ENCODE measurements at places on chromosomes 4 and X.

DNA sequence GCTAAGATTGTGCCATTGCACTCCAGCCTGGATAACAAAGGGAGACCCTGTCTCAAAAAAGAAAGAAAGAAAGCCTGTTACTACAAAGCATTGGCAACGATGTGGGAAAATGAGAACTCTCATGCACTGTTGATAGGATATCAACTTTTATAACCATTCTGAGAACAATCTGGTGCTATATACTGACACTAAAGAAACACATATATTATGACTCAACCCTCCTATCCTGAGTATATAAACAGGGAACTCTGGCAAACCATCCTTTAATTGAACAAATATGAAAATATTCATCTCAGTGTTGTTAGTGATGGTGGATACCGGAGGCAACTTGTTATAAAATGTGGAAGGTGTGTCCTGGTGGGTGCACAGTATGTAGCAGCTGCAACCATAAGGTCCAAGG, 53.0 kb upstream of the SOD3 start:
- DNase-seq: no peak

- DNase-seq: no peak
Measured at GRCh38 chrX:63934791-63935190, 149.8 kb upstream of the ARHGEF9 start.

DNA sequence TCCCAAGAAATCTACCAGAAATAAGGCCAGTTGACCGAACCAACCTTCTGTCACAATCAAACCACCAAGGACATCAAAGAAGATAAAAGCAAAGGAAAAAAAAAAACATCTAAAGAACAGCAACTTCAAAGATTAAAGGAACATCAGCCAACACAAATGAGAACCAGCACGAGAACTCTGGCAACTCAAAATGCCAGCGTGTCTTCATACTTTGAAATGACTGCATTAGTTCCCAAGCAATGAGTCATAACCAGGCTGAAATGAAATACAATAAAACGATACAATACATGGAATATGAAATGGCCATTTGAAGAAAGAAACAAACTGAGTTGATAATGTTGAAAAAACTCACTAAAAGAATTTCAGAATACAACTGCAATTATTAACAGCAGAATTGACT, 611.6 kb upstream of the GRIA3 start:
- DNase-seq: no peak

DNA sequence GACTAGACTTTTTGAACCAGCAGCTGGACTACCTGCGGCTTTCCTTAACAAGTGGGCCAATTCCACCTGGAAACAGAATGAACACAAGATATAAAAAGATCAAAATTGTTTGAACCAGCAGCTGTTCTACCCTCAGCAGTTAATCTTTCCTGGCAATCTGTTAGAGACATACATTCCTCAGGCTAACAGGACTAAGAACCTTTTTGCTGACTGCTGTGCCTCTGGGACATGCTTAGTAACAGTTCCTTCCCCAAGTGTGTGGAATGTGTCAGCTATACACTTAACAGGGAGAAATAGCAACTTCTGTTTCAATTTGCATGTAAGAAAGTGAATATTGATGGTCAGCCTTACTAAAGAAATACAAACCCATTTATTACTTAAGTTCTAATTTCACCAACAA, 554.4 kb downstream of the ARAP2 start:
- no peak for DNase-seq

GRCh38 chr4:15144249-15144966, 142.1 kb downstream of the CPEB2 start:
- DNase-seq: no peak

DNA sequence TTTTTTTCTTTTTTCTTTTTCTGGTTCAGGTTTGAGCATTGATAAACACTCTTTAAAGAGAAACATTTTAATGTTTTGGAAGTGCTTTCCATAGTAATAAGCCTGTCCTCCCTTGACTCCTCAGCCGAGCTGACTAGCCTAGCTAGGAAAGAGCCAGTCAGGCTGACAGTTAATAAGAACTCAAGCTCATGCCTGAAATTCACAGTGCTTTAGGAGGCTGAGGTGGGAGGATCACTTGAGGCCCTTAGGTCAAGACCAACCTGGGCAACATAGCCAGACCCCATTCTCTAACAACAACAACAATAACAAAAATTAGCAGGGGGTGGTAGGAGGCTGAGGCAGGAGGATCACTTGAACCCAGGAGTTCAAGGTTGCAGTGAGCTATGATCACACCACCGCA, 53.4 kb upstream of the ZCCHC13 start:
- DNase-seq: no peak

GRCh38 chr4:148289740-148290139, 152.5 kb downstream of the NR3C2 start:
- no peak for DNase-seq

DNA sequence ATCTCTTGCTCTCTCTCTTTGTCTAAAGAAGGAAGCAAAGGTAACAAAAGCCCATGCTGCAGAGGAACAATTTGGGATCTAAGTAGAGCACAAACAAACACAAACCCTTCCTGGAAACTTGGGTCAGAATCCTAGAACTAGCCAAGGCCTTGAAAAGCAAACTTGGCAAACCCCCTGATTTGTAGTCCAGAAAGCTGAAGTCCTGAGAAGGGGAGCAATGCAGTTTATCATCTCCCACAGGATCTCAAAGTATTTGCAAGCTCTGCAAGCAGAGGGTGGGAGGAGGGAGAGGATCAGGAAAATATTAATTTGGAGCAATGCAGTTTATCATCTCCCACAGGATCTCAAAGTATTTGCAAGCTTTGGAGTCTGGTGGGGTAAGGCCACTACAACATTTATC, 379.5 kb upstream of the FGF13 start:
- no peak for DNase-seq

DNA sequence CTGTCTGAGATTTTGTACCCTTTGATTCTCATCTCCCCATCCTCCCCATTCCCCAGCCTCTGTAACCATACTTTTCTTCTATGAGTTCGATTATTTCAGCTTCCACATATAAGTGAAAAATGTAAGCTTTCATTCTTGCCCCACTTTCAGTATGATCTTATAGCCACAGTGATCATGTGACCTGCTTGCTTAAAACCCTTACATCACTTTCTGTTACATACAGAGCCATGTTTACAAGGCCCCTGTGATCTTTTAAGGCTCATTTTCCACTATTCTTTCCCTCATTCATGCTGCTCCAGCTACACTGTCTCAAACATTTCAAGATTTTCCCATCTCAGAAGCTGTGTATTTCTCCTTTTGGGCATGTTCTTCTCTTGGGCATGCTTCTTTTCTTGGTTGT, 147.7 kb downstream of the DCK start:
- DNase-seq: no peak

DNA sequence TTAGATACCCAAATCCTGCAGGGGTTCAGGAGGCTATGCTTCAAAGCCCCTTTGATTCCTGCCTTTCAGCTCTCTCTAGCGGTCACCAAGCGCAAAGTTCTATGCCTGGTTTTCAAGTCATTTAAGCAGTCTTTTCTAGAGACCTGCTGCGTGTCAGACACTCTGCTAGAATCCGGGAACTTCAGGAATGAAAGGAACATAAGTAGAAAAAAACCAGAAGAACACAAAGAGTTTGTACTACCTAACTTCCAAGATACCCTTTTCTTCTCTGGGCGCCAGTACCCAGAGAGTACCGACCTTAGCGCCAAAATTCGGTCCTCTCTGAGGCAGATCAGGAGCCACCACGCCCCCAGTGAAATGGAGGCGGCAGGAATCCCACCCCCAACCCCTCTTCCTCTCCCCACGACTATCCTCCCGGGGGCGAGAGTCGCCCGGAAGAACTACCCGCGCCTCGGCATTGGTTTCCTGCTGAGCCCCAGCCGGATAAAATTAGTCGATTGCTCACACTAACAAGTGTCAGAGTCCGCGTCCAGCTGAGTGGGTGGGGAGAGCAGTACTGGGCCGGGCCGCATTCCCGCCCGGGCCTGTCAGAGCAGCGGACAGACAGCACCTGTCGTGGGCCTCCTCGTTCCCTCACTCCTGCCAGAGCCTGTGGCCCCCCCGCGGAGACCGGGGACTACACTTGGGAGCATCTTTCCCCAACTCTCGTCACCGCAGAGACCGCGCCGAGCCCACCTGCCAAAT, 78.8 kb downstream of the RLIM start:
- DNase-seq: peak; percentile 42

DNA sequence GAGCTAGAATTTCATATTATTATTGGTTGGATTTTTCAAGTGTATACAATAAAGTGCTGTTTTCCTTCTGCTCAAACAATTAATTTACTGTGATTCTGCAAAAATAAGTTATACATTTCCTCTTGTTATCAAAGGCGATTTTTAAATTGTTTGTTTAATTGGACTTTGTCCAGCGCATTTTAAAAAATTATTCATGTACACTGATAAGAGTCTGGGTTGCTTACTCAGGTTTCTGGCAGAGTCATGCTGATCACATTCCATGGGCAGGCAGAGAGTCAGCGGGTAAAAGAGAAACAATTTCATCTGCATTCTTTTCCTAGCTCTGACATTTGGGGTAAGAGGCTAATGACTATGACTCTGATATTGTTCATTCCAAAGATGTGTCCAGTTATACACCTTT, 8.9 kb downstream of the FAT4 start:
- DNase-seq: no peak

DNA sequence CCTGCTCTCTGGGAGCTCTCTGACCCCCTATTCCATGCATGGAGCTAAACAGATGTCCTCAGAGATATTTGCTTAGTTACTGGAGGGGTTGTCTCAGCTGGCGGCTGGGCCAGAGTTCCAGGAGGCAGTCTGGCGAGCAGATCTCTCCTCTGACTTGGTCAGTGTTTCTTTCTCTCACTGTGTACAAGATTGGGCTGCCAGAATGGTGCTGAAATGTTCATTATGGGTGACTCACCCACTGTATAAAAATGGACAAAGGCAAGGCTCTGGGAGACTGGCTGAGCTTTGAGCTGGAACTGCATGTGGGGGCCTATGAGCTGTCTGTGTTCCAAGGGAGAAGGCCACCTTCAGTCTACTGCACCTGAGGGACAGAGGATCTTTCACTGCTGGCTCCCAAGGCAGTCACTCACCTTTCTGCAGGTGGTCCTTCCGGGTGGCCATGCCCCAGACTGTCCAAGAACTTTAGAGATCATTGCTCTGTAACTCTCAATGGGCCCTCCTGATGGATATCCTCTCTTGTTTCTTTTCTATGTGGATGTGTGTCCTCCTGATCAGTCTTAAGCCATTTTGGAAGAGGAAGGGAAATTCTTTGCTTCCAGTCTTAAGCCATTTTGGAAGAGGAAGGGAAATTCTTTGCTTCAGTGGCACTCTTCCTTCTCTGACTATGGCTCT, 88.2 kb downstream of the CFAP299 start:
- DNase-seq: no peak

- no peak for DNase-seq
Measured at GRCh38 chr4:56607926-56608325, 73.2 kb downstream of the HOPX start.

DNA sequence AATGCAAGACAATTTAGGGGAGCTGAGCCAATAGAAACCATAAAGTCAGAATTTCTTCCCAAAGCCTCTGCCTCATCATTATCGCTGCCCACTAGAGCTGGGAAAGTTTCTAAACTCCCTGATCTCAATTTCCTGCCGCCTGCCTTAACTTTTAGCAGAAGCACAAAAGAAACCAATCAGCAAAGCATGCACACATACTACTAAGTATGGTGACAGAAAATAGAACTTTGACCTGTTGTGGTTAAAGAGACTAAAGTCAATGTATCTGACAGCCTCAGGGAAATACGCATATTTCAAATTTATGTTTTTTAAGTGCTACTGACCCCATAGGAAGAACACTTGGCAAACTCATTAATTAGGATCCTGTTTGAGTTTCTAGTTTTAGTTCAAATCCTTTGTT, 10.1 kb downstream of the STK26 start:
- DNase-seq: no peak

GRCh38 chr4:145619639-145619996, 433 bp downstream of the MMAA start:
- no peak for DNase-seq

GRCh38 chrX:133881893-133882292, 103.5 kb downstream of the GPC3 start:
- DNase-seq: no peak

- DNase-seq: no peak
Measured at GRCh38 chr4:90996813-90997212, 869.6 kb downstream of the CCSER1 start.

DNA sequence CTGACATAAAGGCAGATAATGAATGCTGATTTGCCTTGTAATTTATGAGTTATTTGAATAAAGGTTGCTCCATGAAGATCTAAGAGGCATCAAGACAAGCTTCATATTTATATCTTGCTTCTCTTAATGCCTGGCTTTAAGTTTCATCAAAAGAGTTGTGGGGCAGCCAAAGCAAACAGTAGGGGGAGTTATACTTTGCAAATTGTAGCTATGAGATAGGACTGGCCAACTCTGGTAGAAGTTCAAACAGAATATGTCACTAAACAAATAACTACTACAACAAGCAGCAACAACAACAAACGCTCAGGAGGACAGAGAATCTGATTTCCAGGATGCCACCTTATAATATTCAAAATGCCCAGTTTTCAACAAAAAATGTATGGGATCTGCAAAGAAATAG, 69.1 kb upstream of the PLAC1 start:
- DNase-seq: no peak

DNA sequence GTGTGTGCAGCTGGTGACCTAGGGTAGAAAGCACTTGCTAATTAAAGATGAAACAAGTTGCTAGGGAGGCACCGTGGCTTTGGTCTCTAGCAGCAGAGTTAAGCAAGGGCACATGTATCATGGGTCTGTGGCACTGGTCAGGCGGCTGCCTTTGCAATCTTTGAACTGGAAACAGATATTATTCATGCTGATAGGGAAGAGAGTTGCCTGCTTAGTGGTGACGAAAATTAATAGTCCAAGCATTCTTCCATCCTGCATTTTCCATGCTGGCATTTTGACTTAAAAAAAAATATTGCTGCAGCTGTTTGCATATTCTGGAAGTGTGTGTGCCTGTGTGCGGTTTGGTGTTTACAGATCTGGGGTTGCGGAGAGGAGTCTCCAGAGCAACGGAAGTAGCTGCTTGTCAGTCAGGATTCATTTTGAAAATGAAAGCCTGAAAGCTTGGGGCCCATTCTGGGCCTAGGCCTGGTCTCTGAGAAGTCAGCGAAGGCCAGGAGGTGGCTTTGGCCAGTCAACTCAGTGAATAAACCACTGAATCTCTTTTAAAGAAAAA, 2.3 kb upstream of the SOWAHD start:
- peak; percentile 71 for DNase-seq

- DNase-seq: no peak
Measured at GRCh38 chr4:8328456-8328855, 58.9 kb downstream of the HTRA3 start.

All from GM06990 (cell line).